ENCODE measurements at places on chromosomes 5 and 9.

DNA sequence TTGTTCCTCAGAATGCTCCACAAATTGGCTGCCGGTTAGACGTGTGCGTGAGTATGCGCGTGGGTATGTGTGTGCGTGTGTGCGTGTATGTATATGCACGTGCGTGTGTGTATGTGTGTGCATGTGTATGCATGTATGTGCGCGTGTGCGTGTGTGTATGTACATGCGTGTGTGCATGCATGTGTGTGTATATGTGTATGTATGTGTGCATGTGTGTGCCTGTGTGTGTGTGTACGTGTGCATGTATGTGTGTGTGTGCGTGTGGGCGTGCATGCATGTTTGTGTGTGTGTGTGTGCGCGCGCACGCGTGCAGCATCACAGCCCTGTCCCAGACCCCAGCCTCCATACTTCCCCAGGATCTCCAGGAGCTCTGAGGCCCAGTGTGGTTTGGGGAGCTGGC is 183.1 kb upstream of the IER5L start:
- no peak for DNase-seq

DNA sequence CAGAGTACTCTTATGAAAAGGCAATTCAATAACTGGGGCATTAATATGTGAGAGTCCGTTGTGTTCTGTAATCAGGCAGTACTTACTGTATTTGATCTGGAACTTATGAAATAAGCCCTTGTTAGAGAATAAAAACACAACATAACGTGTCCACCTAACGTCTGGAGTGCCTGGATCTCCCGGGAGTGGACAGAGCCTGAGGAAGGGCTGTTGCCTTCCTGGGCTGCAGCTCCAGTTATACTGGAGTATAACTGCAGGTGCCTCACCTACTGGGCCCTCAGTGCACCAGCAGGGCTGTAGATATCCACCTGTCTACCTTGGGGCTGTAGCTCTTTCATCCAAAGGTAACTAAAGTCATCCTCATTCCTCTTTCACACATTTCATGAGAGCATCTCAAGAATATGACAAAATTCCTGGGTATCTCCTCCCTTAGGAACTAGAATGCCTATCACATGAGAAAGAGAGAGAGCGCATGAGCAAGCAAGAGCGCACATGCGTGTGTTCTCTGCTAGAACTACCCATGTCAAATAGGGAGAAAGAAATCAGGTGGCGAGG is 200.1 kb downstream of the GAPVD1 start:
- DNase-seq: no peak

- DNase-seq: no peak
Measured at GRCh38 chr9:98894761-98895160, 48.9 kb upstream of the COL15A1 start.

GRCh38 chr5:149363936-149364335 is 6.1 kb downstream of the PCYOX1L start:
- no peak for DNase-seq

GRCh38 chr5:168006456-168007130 is 284.9 kb upstream of the WWC1 start:
- no peak for DNase-seq

- no peak for DNase-seq
Measured at GRCh38 chr5:3595006-3595961, at the start of gene IRX1. Gene IRX1 (plus strand): TSS chr5:3595832. CDS start chr5:3596106, 274 bp downstream.

- no peak for DNase-seq
Measured at GRCh38 chr5:141994511-141995136, 18.2 kb downstream of the GNPDA1 start.

DNA sequence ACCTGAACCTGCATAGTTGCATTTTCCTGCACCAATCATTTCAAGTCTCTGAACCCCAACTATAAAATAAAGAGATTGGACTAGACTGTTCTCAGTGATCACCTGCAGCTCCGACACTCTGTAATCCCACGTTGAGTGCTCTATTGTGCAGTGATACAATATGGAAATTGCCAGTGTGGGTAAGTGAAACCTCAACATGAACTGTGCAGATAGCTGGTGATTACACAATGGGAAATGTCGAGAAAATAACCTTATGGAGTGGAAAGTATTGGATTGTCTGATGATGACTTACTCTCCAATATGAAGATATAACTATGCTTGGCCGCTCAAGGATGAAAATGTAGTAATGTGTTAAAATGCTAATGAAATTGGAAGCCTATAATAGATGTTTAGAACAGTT is 293.1 kb upstream of the BRINP1 start:
- DNase-seq: no peak

- DNase-seq: no peak
Measured at GRCh38 chr9:78325343-78325742, 28.4 kb downstream of the PSAT1 start.

DNA sequence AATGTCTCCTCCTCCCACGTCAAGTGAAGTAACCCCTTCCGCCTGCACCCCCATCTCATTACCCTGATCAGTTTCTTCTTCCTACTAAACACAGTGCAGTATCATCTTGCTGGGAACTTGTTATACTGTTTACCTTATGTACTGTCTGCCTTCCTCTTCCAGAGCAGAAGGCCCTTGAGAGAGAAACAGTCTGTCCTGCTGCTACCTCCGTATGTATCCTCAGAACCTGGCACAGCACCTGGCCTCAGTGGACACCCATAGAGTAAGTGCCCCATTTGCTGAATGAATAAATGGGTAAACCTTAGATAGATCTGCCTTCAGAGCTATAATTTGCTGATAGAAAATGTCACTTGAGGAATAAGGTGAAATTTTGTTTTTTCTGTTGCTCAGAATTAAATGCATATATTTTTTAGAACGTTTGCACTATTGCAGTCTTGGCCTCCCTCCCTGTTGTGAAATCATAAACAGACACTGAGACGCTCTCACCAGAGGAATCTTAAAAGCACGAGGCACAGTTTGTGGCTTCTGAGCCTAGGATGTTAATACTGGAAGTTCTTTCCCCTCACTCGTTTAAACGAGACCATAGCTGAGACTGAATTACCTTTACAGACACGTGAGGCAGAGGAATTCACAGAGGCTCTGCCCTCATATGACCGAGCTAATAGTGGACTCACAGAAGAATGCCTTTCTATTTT is 223.1 kb upstream of the DAP start:
- no peak for DNase-seq

DNA sequence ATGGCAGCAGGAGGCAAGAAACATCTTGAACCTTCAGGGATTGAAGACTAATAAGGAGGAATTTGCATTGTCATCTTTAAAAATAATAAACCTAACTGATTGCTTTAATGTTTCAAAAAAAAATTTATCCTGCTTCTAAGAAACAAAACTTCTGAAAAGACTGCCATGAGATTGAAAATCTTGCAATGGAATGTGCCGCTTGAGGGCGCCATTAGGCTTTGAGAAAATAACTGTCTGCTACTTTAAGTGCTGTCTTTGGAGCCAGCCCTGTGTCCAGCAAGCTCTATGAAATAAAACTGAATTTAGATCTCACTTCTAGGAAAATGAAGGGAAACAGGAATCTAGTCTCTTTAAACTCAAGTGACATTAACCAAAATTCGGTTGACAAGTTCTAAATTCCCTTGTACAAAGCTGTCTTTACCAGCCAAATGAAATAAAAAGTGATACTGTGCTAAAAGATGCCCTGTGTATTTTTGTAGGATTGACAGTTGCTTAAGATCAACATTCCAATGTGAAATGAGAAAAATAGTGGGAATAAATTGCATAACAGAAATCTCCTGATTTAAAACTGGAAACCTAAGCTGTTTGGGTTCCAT is 79.4 kb downstream of the ESM1 start:
- DNase-seq: peak; percentile 24

GRCh38 chr9:85723215-85723614 is 18.5 kb downstream of the AGTPBP1 start:
- DNase-seq: no peak

DNA sequence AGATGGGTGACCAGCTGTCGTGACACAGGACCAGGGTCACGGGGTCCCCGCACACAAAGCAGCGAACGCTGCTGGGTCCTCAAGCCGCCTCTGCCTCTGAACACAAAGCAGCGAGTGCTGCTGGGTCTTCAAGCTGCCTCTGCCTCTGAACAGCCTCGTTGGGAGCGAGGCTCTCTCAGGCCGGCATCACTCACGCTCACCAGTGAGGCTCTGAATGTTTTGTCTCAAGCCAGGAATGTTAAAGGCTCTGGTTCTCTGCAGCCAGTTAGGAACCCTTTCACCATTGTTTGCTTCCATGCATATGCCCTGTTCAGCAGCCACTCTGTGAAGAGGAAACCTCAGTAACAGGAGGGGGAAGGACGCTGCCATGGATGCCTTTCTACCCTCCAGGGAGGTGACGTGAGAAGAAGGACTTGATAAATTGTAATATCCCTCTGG is 82.7 kb upstream of the TAF11L2 start:
- no peak for DNase-seq

DNA sequence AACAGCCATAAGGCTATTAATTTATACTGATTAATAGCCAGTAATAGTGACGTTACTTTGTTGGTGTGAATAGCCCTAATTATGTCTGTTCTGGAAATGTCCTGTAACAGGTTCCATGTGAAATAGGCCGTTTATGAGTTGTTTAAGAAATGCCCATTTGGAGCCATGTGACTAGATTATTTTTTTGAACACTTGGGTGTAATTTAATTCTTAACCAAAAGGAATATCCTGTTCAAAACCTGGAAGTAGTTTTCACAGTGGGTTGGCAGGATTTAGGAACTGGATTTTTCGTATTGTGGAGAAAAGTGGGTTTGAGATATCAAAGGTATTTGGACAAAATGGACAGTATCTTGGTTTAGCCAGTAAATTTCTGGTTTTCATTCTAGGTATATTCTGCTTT is 1.3 kb downstream of the TENT2 start:
- no peak for DNase-seq

GRCh38 chr9:83544002-83544698 is 5.9 kb upstream of the FRMD3 start:
- DNase-seq: peak; percentile 21

DNA sequence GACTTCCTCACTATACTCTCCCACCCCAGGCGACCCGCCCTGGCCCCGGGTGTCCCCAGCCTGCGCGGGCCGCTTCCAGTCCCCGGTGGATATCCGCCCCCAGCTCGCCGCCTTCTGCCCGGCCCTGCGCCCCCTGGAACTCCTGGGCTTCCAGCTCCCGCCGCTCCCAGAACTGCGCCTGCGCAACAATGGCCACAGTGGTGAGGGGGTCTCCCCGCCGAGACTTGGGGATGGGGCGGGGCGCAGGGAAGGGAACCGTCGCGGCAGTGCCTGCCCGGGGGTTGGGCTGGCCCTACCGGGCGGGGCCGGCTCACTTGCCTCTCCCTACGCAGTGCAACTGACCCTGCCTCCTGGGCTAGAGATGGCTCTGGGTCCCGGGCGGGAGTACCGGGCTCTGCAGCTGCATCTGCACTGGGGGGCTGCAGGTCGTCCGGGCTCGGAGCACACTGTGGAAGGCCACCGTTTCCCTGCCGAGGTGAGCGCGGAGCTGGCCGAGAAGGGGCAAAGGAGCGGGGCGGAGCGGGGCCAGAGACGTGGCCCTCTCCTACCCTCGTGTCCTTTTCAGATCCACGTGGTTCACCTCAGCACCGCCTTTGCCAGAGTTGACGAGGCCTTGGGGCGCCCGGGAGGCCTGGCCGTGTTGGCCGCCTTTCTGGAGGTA is 2.1 kb downstream of the CA9 start:
- no peak for DNase-seq

- no peak for DNase-seq
Measured at GRCh38 chr5:80059354-80059980, 24.3 kb downstream of the THBS4 start.

DNA sequence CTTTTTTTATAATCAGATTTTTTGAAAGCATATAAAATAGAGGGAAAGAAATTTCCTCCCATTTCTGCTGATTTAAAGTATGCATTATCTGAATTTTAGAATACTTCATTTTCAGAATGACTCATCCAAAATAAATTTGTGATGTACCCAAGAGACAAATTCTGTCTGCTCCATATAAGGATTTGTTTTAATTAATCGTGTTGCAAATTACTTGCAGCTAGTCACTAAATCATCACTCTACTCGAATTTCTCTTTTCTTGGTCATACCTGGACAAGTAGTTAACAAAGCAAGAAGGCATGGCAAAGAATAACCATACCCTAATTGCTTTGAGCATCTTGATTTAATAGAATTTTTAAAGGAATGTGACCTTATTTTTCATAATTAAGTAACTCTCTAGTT is 284.1 kb upstream of the GRAMD2B start:
- no peak for DNase-seq

DNA sequence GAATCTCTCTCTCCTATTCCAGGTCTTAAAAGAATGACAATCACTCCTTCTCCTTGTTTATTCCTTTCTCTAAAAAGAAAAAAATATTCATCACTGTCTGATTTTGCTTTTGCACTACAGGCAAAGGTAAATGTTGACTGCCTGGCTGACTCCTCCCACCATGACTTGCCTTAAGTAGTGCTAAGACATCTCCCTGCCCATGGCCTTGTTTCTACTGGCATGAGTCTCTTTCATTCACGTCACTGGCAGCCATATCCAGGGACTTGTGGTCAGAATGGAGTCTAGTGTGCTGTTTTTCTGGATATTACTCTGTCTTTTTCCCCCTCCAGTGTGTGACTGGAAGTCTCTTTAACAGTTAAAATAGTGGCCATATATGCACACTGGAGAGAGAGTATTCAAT is 522.9 kb upstream of the DAB2 start:
- DNase-seq: no peak

DNA sequence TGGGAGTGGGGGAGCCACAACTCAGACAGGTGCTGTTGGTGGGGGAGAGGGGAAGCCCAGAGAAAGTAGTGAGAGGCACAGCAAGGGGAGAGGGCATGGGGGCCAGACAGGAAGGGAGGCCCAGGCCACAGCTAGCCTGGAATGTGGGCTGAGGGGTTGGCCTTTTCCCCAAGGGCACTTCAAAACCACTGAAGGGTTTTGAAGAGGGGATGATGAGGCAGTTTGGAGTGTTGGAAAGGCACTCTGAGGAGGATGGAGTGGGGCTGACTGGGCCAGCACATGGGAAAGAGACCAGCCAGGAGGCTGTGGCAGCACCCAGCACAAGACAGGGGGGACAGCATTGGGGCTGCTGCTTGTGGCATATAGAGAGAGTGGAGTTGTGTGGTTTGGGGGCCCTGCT is 3.8 kb downstream of the PSD2 start:
- no peak for DNase-seq

DNA sequence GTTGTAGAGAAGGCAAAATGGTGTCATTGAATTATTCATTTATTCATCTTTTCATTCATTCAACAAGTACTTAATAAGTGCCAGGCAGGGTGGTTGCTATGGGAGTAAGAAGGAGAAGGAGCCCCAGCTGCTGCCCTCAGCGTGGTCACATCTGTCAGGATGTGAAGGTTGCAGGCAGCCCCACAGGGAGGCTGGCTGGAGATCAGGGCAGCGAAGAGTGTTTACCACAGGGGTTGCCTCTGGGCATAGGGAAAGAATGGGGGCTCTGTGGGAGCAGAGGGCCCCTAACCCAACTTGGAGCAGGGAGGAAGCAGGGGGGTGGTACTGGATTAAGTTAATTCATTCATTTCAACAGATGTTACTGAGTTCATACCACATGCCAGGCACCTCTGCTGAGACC is 6.0 kb downstream of the PCDH12 start:
- no peak for DNase-seq
